ENCODE measurements at places on chromosomes 12 and 14.

DNA sequence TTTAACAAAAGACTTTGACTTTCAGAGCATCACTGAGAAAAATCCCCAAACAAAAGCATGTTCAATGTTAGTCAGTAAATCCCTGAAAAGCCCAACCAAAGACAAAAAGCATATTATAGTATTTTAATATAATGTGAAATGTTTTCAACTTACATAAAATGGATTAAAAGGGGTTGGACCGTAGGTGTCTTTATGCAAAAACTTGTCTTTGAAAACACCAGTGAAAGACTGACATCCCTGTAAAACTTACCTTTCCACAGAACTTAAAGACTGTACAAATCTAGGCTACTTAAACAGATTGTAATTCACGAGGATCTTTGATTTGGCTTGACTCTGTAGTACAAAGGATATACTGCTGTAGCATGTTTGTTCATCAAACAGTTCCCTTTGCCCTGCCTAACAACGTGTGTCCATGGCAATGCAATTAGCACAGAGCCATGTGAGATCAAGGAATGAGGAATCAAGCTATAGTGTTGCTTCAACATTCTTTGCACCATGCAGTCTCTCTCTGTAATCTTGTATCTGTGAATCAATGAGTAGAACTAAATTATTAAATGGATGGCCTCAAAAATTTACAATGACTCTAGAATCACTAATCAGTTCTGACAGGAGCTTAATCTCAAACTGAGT, 138.5 kb upstream of the SYT1 start:
- no peak for DNase-seq

DNA sequence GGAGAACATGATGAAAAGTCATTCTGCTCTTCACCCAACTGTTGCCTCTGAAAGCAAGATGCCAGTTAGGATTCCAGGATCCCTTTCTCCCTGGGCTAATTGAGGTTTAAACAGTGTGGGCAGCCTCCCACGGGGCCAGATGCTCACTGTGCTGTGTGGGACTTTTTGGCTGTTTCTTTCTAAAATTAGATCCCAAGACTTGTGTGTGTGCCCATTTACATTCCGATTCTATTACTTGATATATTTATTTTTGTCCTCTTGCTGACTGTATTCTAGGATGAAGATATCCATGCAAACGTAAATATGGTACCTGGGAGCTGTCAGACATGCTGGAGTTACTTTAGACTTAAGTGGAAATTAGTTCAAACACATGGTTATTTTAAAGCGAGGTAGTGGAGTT, 6.2 kb downstream of the IFT43 start:
- no peak for DNase-seq

GRCh38 chr14:77221241-77221871, 39.8 kb downstream of the TMEM63C start:
- no peak for DNase-seq

DNA sequence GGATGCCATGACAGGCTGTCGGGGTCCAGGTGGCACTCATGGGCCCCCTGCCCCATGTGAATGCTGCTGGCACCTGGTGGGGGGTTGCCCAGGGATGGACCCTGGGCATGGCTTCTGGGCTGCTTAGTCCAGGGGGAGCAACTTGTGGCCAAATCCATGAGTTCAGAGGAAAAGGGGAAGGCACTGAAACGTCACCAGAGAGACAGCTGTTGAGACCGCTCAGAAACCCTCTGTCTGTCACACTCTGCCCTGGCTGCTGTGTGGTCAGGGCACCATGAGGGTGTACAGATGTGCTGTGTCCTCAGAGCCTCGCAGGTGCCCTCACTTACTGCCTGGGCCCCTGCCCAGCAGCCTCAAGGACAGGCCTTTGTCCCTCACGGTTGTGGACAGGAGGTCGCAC, 9.4 kb downstream of the CLBA1 start:
- DNase-seq = no peak

GRCh38 chr14:71206123-71206522, 298.9 kb downstream of the PCNX1 start:
- no peak for DNase-seq

- DNase-seq = no peak
Measured at GRCh38 chr12:6753772-6754356, 923 bp upstream of the MLF2 start.

DNA sequence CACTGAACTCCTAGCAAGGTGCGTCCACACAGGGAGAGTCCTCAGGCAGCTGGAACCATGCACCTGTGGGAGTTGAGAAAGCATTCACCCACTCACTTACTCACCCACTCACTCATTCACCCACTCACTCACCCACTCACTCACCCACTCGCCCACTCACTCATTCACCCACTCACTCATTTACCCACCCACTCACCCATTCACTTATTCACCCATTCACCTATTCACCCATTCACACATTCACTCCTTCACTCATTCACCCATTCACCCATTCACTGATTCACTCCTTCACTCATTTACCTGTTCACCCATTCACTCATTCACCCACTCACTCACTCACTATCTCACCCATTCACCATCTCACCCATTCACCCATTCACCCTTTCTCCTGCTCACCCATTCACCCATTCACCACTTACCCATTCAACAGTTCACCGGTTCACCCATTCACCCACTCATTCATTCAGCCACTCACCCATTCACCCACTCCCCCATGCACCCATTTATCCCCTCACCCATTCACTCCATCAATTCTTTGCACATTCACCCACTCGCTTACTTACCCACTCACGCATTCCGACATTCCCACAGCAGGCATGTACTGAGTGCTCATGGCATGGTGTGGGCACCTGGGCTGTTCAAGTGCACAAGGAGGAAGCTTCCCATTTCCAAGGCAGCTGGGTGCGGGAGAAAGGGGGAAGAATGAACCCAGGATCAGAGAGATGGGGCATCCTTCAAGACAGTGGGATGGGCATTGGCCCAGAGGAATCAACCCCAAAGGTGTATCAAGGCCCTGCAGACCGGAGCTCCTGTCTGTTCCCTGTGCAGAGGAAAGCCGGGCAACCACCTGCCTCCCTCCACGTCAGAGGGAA, 135.2 kb upstream of the C14orf180 start:
- no peak for DNase-seq

GRCh38 chr12:47383942-47384341, 304.2 kb upstream of the AMIGO2 start:
- DNase-seq = no peak

DNA sequence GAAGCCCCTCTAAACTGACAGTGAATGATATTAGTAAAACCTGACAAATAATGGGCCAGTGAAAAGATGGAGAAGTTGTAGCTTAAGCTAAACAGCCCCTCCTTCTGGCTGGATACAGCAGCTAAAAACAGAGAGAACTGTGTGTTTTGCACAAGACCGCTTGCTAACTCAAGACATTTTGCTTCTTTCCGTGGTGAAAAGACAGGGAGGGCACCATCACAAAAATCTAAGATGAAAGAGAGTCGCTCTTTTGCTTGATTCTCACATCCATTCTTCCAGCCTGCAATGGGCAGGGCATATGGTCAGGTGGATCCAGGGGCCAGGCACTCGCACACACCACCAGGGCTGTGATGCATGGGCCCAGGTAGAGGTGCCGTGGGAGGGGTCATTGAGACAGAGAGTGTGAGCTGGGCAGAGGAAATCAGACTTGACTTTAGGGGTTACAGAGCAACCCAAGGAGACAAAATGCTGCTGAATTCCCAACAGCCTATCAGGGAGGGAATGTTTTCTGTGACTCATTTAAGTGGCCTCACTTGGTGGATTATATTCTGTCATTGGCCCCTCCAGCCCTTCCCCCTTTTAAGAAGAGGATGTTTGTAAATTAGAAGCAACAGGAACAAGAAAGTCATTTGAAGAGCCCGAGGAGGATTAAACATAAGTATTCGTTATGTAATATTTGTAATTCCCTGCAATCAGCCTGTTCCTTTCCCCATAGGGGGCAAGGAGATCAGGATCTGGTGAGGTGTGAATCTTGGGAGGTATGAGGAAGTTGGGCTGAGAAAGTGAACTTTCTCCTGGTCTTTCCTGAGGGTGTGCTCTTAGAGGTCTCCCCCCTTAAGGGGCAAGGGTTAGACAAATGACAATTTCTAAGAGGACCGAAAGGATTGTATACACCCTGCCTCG, 12.3 kb downstream of the EMP1 start:
- DNase-seq = peak; percentile 39

GRCh38 chr12:3685830-3686229, 67.1 kb downstream of the CRACR2A start:
- no peak for DNase-seq

DNA sequence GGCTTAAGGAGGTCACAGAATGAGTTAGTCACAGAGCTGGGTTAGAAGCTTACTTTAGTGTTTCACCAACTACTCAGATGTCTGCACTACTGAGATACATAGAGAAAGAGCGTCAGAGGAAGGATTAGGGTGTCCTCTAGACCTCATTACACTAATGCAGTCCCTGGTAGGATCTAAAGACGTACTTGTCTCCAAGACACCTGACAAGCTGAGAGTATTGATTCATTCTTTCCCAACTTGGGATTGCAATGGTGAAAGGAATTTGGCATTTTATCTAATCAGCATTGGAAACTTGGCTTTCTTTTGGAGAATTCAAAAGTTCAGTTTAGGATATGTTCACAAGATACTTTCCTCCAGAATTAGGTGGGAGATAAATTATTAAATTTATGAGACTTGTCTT, 402.1 kb downstream of the ZFP36L1 start:
- no peak for DNase-seq

GRCh38 chr12:71626098-71626497, 37.5 kb downstream of the ZFC3H1 start:
- no peak for DNase-seq

- no peak for DNase-seq
Measured at GRCh38 chr12:7004287-7004803, 13.9 kb downstream of the LPCAT3 start.

DNA sequence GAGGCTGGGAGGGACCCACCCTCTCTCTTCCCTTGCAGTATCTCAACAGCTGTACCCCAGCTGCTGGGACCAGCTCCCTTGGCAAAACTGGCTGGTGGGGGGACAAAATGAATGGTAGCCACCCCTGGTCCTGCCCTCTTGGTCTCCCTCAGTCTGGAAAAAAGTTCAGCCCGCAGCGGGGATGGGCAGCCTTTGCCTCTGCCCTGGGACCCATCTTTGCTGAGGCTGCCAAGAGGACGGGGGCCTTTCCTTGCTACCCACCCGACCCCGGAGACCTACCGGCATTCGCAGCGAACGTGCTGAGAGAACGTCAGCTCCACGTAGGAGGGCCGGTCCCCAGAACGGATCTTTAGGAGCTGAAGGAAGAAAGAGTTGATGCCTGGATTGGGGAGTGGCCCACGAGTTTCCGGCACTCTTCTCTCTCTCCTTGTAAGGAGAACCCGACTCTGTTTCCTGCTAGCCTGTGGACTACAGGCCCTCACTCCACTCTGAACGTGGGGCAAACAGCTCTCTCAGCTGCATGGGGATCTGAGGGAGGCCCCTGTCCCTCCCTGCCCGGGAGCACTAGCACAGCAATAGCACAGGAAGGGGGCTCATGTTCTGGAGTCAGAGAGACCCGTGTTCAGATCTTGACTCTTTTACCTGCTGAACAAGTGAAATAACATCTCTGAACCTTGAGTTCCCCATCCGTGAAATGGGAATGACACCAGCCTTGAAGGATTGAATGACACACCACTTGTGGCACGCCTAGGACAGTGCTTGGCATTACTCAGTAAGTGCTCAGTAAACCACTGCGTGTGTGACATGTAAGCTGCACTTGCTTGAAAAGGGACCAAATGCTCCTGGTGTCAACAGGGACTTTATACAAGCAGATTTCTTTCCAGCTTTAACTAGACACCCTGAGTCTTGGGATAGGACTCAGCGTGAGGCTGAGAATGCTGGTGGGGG, 6.9 kb downstream of the PGF start:
- no peak for DNase-seq

- DNase-seq = no peak
Measured at GRCh38 chr14:98347686-98348085, 924.3 kb downstream of the BCL11B start.

DNA sequence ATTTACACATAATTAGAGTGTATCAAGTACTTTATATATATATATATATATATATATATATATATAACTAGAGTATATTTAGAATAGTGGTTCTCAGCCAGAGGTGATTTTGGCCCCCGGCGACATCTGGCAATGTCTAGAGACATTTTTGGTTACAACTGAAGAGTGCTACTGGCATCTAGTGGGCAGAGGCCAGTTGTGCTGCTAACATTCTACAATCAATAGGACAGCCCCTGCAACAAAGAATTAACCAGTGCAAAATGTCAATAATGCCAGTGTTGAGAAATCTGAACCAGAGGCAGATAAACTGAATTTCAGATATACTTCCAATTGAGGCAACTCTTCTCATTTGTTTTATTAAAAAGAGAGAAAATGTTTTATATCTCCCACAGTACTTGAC, 8.9 kb downstream of the GTF2A1 start:
- DNase-seq = peak; percentile 47

DNA sequence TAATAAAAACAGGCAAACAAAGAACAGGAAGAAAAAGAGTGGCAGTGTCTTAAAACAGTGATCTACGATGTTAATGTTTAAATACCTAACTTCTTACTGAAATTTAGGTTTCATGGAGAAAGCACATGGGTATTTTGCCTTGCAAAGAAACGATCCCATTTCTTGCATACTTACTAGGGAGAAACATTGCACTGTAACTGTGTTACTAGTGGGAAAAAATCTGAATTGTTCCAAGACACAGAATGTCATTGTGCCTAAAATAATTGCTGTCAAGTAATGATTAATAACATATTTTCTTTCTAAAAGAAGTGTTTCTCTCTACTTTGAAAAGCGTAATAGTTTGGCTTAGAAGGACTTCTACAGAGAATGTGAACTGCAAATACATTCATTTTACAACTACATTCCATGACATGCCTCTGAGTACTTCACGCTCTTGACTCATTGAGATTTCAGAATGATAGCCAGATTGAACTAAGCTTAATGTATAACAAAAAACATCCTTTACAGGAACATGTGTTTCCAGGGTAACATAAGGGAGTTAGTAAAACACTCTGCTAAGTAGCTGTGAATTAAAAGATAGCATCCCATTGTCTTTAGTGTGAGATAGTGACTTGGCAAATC, 256.2 kb upstream of the CPNE8 start:
- no peak for DNase-seq

DNA sequence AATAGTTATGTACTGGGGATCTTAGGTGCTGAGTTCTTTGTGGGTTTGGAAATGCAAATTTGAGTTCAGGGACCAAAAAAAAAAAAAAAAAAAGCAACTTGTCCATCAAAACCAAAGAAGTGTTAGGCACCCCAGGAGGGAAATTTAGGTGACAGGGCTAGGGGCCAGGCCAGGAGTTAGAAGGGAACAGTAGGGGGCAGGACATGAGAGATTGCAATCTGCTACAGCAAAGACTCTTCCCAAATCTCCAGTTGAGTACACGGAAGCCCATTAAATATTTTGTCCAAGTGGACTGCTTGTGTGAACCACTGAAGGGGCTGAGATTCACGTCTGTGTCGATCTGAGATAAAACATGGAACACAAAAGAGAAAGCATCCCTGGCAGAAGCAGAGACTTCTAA, 52.8 kb downstream of the TSPAN19 start:
- DNase-seq = no peak

DNA sequence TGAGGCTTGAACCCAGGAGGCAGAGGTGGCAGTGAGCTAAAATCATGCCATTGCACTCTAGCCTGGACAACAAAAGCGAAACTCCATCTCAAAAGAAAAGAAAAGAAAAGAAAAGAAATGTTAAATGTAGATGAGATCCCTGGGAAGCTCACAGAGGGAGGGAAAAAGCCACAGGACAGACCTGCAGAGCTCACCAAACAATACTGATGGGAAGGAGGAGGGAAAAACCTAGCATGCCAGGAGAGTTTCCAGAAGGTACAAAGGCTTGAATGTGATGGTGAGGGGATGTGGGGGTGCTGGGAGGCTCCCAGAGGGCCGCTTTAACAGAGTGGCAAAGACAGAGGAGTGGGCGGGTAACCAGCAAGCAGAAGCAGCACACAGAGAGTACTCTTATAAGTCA, 72.3 kb downstream of the PTPN21 start:
- no peak for DNase-seq

All from activated CD8-positive, alpha-beta T cell treated with anti-CD3 and anti-CD28 coated beads, Interleukin-2, amount 10 ng/mL, durations not matched to agents 7 days and 5 days (primary cell).